ENCODE measurements at places on chromosomes 16 and 17.

DNA sequence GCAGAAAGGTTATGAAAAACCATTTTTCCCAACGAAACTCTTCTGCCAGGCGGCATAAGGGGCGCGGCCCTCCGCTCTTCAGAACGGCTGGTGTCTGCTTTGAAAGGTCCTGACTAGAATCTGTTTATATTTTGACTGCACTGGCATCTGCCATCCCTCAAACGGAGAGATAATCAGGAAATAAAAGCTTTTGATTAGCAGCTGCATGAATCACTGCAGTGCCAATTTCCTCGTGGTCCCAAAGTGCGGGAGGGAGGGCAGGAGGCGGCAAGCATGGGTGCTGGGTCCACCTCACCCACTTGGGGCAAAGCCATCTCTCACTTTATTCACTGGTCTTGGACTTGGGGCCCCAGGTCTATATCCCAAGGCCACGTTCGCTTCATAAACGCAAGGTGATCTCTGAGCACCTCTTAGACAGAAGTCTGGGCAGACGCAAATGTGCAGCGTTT is 49.7 kb downstream of the TBC1D16 start:
- DNase-seq = no peak

DNA sequence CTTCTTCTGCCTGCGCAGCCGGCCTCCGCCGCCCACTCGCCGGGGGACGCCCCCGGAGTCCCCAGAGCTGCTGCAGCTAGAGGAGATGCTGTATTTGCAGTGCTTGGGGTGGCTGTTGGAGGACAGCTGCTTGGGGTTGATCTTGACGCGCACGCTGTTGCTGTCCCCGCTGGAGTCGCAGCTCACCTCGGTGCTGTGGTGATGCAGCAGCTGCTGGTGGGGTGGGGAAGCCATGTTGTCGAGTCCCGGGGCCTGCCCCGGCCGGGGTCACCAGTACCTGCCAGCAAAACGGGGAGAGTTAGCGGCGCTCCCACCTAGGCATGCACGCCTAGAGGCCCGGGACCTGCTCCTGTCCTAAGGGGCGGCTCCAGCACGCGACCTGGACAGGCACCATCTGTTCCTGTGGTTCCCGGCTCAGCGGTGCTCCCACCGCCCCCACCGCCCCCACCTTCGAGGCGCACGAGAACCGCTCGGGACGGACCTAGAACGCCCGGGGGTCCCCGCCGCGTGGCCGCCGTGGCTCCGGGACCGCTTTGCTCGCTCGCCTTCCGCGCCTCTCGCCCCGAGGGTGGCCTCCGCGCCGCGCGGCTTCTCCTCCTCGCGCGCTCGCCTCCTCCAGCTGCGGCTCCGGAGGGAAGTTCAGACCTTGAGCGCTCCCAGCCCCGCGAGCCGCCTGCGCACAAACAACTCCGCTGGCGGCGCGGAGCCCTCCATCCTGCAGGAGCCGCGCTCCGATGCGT is 863 bp downstream of the ADCY9 start:
- peak; percentile 34 for DNase-seq

GRCh38 chr16:30724641-30725417 is 23.4 kb upstream of the PHKG2 start:
- no peak for DNase-seq

DNA sequence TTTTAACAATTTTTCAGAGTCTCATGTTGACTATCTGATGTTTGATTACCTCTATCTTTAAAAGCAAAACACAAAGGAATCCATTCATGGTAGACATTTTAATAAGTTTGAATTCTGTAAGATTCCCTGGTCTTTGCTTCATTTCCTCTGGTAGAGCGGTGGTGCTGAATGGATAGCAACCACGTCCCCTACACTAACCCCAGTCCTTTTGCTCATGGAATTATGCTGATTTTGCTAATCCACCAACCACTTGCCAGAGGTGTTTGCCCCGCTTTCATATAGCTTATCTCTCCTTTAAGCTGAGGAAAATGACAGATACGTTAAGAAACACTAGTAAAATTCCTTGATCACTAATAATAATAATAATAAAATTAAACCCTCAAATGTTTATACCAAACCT is 9.5 kb downstream of the KCNJ16 start:
- no peak for DNase-seq

- DNase-seq = no peak
Observed at GRCh38 chr16:62903961-62904502, 867.8 kb upstream of the CDH8 start.

GRCh38 chr16:65120461-65120830 is 1.4 kb downstream of the CDH11 start:
- no peak for DNase-seq

Measured in stimulated activated CD8-positive, alpha-beta memory T cell treated with anti-CD3 and anti-CD28 coated beads, Interleukin-7, amount 100 ng/mL, for 4 hours (primary cell).